Right renal cortex interstitium (tissue), 3 donors: ENCODE measurements at places on chromosomes 7 and 10. TPM values are rescaled to one million over a fixed set of nuclear protein-coding genes. Genes with fewer than 3 reads are reported as not detected.
A peak's percentile ranks its signal among the peaks of the same experiment; 100 is the strongest.

DNA sequence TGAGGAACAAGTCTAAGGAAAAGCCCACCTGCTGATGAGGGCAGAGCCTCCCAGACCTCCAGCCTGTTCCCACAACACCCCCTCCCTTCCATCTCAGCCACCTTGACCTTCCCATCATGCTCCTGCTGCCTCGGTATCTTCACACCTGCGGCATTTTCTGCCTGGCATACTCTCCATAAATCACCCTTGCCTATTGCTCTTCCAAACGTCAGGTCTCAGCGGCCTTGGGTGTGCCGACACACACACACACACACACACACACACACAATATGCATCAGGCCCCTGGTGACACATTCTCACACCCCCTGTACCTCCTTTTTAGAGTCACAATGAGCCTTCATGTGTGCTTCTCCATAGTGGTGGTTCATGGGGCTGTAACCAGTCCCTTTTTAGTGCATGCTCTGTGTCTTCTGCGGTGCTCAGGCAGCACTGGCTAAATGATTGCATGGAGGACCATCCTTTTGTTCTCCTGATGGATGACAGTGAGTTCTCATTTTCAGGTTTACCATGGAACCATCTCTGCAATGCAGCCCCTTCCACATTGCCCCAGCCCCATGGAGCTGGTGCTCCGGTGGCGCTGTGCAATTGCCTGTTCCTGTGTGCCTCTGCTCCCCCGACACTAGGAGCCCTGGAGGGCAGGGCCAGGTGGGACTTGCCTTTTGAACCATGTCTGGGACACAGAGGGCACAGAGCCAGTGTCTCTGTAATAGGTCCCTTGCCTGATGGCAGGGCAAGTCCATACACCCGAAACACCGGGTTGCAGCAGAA lies 4.5 kb downstream of the ADIRF start:
- DNase-seq: no peak

- no peak for DNase-seq
Observed at GRCh38 chr10:14162061-14162460, 168.7 kb downstream of the FRMD4A start.

DNA sequence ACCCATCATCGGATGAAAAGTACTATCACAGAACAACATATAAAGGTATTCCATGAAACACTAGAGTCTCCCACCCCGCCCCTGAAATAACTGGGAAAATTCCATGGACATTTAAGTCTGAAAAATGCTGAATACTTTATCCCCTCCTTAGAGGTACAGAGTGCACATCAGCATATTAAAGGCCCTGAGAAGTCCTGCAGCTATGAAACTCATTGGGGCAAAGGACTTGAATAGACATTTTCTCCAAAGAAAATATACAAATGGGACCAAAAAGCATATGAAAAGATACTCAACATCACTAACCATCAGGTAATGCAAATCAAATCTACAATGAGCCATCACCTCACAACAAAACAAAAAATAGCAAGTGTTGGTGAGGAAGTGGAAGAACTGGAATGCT lies 18.9 kb downstream of the XPNPEP1 start:
- DNase-seq: no peak

DNA sequence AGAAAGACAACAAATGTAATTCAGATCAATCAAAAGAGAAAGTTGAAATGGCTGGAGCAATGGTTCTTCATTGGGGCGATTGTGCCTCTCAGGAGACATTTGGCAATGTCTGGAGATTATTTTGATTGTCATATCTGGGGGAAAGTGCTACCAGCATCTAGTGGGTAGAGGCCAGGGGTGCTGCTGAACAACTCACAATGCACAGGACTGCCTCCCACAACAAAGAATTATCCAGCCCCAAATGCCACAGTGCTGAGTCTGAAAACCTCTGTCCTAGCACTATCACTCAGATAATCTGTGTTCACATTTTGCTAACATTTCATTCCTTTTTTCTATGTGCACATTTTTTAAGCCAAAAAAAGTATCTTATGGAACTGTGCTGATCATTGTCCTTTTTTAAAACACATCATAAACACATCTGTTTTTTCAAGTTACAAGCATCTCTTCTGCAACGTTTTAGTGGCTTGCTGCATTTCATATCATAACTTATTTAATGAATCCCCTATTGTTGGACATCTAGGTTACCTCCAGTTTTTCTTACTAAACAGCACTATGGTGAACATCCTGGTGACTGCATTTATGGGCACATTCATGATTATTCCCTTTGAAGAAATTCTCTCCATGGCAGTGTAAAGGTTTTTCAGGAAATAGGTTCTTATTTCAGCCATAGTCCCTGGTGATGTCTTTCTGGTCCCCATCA lies 114.2 kb downstream of the C10orf105 start:
- no peak for DNase-seq

GRCh38 chr7:45881759-45882464 lies 6.4 kb upstream of the IGFBP1 start:
- no peak for DNase-seq

GRCh38 chr10:122165484-122166276 lies 105.4 kb upstream of the BTBD16 start:
- DNase-seq: no peak

DNA sequence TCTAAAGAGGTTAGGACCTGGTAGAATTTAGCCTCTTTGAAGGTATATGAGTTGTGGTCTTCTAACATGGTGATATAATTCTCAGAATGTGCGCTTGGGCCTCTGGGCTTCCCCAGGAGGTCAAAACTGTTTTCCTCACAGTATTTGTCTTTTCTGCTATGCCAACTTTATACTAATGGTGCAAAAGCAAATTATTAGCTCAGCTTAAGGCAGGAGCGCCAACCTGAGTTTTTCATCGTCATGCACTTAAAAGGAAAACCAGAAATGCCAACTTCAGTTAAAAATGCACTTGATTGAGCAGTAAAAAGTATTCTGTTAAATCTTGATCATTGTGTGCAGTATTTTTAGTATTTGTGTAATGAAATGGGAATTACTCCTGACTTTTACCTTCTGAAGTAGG lies 9.7 kb downstream of the TDRD1 start:
- DNase-seq: no peak

GRCh38 chr10:45374350-45375052 lies 485 bp downstream of the ALOX5 start:
- no peak for DNase-seq

DNA sequence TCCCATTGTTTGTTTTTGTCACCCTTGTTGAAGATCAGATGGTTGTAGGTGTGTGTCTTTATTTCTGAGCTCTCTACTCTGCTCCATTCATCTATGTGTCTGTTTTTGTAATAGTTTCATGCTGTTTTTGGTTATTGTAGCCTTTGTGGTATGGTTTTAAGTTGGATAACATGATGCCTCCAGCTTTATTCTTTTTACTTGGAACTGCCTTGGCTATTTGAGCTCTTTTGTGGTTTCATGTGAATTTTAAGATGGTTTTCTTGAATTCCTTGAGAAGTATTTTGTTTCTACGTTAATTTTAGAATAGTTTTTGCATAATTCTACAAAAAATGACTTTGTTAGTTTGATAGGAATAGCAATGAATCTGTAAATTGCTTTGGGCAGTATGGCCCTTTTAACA lies 170.0 kb upstream of the IGFBP3 start:
- DNase-seq: no peak

DNA sequence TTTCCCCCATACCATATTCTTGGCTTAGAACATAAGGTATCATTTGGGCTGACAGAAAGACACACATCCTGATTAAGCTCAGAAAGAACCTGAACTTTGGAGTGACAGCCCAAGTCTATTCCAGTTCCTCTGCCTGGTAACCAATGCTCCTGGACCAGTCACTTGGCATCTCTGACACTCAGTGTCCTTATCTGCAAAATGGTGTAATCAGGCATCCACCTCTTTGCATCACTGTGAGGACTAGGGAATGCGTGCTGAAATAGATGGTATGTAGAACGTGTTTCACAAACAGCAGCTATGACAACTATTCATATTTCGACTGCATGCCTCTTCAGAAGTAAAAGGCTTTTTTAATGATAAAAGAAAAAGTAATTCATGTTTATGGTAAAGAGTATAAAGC lies 26.2 kb upstream of the PIK3AP1 start:
- DNase-seq: no peak

GRCh38 chr10:109977382-109977806 lies 30.4 kb upstream of the ADD3 start:
- no peak for DNase-seq

GRCh38 chr7:41788556-41788955 lies 85.7 kb upstream of the INHBA start:
- no peak for DNase-seq

DNA sequence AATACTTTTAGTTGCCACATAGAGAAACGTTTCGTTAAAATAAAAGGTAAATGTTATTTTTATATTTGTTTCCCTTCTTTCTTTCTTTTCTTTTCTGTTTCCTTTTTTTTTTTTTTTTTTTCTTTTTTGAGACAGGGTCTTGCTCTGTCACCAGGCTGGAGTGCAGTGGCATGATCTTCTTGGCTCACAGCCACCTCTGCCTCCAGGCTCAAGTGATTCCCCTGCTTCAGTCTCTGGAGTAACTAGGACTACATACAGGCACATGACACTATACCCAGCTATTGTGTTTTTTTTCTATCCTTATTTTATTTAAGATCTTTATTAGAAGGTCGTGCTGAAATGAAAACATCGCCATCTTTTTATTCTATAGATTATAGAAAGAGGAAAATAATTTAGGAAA lies 661.8 kb upstream of the MBL2 start:
- no peak for DNase-seq

DNA sequence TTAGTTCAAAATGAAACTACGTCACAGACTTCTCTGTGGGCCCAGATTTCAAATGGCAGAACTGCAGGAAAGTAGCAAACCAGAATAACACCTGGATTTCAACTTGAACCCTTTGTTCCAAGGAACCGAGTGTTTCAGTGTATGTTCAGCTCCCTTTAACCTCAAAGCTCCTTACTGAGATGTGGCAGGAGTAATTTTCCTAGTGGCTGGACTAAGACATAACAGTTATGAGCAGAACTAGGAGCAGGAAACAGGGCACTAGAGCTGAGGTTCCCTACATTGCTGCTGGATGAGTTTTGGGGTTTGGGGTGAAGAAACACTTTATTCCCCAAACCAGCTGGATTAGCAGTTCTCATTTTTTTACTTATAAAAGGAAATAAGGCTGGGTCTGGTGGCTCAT lies 50.1 kb downstream of the NSUN6 start:
- DNase-seq: no peak

DNA sequence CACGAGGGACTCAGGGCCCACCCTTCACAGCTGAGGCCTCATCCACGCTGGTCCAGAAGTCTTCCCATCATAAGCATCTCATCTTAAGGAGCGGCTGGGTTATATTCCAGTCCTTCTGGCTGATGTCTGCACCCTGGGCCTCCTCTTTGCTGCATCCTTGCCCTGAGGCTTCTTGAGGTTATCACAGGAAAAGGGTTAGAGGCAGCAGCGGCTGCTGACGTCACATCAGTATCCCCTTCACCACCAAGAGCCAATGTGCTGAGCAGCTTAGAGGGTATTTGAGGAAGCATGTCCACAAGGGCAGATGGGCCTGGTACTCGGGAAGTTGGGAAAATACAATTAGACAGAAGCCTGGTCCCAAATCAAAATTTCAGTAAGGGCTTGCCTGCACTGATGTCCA lies 125.1 kb downstream of the PLXNA4 start:
- DNase-seq: no peak

DNA sequence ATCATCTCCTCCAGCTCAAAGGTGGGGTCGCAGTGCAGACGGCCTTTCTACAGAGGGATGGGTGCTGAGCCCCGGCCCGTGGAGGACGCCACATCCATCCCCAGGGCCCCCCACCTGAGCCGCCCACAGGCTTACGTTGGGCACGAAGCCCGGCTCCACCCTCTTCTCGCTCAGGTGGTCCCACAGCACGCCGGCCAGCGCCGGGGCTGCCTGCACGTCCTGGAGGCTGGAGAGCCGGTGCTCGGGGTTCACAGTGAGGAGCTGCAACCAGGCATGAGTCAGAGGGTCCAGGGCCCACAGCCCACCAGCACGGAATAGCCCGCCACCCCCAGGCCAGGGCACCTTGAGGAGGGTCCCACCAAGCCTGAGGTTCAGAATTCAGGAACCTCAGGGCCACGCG lies 36.0 kb downstream of the DPYSL4 start:
- no peak for DNase-seq

- no peak for DNase-seq
Observed at GRCh38 chr7:2666155-2666554, 21.8 kb upstream of the AMZ1 start.

- peak; percentile 4 for DNase-seq
Observed at GRCh38 chr10:115171392-115171960, 78.3 kb downstream of the ATRNL1 start.

DNA sequence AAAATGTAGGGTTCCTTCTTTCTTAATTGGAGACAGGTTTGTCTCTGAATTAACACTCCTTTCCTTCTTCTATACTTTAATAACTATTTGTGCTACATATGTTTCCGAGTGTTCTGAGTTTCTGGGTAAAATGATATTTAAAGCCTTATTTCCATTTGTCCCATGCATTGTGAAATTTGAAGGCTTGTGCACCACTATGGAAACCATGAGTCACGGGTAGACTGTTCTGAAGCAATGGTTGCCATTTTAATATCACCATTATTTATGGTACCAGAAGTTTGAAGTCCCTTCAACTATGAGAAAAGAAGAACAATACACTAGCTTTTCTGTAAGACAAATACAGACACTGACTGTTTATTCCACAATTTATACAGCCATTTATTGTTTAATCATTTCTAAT lies 44.7 kb upstream of the ZEB1 start:
- DNase-seq: no peak

DNA sequence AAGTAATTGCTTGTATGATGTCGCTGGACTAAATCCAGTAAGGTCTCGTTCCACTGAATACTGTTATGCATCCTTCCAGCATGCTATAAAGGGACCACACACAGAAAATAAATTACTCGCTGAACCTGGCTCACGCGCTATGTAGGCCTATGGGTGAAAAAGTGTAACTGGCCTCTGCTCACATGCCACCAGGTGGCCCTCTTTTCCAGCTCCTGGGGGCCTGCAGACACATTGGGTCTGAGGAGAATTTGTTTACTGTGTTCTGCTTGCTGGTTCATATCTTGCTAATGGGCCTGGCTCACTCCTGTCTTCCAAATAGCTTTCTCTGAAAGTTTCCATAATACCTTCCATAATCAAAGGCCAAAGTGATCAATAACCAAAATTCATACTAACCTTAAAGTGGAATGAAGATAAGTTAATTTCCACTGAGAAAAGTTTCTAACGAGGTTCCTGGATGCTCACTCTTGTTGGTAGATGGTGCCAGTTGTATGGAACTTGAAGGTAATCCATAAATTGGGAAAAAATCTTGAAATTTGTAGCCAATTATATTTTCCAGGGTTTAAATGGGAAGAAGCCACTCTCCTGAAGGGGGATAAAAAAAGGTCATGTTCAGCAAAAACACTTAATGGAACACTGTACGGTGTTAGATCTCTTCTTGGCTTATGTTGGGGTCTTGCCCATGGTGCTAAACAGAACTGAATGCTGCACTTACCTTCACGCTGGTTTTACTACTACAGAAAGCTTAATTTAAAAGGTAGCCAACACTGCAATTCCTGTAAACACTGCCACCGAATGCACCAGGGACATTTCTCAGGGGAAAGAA lies 27.0 kb upstream of the ZPBP start:
- no peak for DNase-seq

- DNase-seq: no peak
Observed at GRCh38 chr7:1290679-1291356, 58.1 kb downstream of the UNCX start.

The FAM25G gene
- polyA plus RNA-seq: not detected

The TUBB8 gene
- 0.69 TPM for polyA plus RNA-seq

The SYT15B gene
- 2.1 TPM for polyA plus RNA-seq

The OPN1SW gene
- polyA plus RNA-seq: 1.3 TPM

The CALML5 gene
- polyA plus RNA-seq: not detected

The FGFR2 gene
- 96.1 TPM for polyA plus RNA-seq

The APBB1IP gene
- 1.2 TPM for polyA plus RNA-seq

The HOXA10 gene
- polyA plus RNA-seq: 142 TPM

The SLC13A4 gene
- 1.4 TPM for polyA plus RNA-seq

The ENO4 gene
- 3.2 TPM for polyA plus RNA-seq

The SKIDA1 gene
- 10.3 TPM for polyA plus RNA-seq

The CCDC172 gene
- not detected for polyA plus RNA-seq
